Daoy (cell line): ENCODE measurements at places on chromosomes 3 and 15.
A peak's percentile ranks its signal among the peaks of the same experiment; 100 is the strongest.

GRCh38 chr3:66520724-66521123, 19.9 kb upstream of the LRIG1 start:
- DNase-seq: no peak

DNA sequence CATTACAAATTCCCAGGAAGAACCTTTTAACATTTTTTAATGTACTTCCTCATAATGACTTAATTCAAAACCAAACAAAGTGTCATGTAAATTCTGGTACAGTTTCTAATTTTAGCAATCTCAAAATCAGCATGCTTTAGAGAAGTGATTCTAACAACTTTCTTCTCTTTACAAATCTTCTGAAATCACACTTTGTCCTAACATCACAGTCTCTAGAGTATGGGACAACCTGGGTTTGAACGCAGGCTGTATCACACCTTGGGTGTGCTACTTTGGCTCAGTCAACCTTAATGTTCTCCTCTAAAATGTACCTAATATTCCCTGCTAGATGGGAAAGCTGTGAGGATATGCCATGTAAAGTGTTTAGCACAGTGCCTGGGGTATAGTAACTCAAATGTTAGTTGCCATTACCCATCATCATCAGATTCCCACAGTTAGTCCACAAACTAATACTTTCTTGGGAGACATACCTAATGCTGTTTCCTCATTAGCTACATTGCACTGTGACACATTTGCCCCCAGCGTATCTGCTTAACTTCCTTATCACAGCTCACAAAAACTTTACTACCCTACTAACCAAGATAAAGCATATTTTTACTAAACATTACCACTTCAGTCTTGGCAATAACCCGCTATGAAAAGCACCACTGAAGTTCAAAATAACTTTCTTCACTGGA, 3.1 kb downstream of the TSPAN3 start:
- no peak for DNase-seq

DNA sequence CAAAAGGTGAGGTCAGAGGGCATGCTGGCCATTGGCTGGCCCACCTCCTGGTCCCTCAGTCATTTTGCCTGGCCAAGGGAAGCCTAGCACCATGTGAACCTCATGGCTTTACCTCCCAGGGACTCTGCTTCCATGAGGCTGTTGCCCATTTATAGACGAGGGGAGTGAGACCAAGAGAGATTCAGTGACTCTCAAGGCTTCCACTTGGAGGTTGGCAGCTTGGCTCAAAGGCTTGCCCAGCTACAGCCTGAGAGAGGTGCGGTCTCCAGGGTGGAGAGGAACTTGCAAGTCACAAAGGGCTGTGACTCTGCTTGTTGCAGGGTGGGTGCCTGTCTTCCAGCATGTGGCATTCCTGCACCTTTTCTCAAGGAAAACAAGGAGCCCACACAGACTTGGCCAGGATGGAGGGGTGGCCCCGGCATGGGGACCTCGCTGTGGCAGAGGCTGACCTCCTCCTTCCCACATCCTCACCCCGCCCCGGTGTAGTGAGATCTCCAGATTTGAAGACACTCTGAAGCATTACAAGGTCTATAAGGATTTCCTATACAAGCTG, 24.5 kb downstream of the CFAP100 start:
- no peak for DNase-seq

DNA sequence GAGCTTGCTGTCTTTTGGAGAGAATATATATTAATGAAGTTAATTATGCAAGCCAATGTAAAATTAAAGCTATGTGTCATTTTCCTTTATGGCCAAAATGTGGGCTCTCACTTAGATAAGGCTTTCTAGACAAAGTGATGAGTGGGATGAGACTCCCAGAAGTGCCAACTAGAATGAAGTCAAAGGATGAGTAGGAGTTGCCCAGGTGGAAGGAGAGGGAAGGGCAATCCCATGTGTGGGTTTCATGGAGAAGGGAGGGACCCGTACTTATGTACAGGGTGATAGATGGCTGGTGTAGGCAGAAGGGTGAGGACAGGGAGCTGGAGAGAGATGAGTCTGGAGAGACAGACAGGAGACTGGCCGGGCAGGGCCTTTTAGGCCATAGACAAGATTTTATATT, 239.2 kb downstream of the THRB start:
- DNase-seq: no peak

GRCh38 chr3:90221900-90222299, 1114.5 kb downstream of the EPHA3 start:
- no peak for DNase-seq

- DNase-seq: no peak
These were observed 9.4 kb upstream of the SACM1L start for GRCh38 chr3:45679805-45680204.

DNA sequence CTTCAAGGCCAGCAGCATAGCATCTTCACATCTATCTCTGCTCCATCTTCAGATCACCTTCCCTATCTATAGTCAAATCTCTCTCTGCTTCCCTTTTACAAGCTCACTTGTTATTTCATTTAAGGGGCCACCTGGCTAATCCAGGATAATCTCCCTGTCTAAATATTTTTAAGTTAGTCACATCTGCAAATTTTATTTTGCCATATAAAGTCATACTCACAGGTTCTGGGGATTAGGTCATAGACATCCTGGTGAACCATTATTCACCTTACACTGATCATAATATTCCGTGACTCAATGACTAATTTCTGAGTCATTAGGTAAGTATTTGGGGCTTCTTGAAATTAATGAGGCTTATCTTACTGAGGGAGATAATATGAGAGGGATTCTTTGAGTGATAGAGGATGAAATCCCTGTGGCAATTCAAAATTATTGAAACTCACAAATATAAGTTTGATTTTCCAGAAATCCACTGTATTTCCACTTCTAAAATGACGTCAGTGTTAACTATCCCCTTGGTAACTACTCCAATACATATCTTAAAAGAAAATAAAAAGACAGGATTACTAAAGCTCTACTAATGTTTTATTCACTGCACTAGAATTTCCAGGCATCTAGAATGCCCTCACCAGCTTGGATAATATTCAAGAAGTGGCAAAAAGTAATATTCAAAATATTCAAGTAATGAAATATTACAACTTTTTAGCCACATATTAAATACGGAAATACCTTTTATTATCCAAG, 93.7 kb upstream of the RBMS3 start:
- DNase-seq: peak; percentile 75

DNA sequence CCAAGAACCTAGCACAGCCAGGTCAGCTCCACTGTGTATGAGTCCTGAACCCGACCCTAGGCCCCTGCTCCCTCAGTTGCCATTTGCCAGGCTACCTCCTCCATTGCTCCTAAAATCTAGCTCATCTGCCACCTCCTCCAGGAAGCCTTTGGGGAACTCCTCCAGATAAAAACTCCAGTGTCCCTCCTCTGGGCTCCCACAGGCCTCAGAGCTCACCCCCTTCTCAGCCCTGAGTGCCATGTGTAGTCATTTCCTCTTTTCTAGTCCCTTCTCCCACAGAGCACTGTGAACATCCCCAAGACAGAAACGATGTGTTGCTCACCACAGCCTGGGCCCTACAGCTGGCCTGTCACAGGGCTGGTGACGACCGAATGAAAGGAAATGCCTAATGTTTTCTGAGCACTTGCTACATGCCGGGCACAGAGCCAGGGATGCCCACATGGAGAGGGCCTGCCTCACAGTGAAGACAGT, 61.0 kb downstream of the IQSEC1 start:
- DNase-seq: peak; percentile 61

GRCh38 chr3:73176941-73177340, 115.5 kb downstream of the EBLN2 start:
- no peak for DNase-seq

GRCh38 chr3:66256806-66257205, 36.0 kb downstream of the SLC25A26 start:
- no peak for DNase-seq
